ENCODE measurements at places on chromosomes 3 and 15.

- DNase-seq = no peak
Observed at GRCh38 chr3:131178710-131179375, 152.2 kb downstream of the NEK11 start.

- DNase-seq = no peak
Observed at GRCh38 chr3:189353988-189354889, 182.5 kb downstream of the TPRG1 start.

GRCh38 chr3:195260280-195260905 lies 10.6 kb downstream of the XXYLT1 start:
- no peak for DNase-seq

GRCh38 chr3:185280572-185281365 lies 26.9 kb upstream of the EHHADH start:
- DNase-seq = peak; percentile 68

- DNase-seq = no peak
Observed at GRCh38 chr3:25895031-25895430, 105.1 kb downstream of the OXSM start.

DNA sequence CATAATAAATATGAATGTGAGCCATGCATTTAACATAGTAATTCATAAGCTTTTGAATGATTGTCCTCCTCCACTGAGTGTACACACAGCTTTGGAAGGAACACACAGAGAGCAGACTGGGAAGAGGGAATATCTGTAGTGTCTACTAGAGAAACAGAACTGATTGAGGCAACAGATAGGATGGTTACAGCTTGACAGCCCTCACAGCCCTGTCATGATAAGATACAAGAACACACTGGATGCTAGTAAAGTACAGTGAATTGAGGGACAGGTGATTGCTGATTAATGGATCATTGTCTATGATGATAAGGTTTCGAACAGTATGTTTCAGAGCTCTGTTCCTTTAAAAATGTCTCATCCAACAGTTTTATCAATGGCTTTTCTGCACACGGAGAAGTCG lies 383.4 kb upstream of the GBE1 start:
- DNase-seq = no peak

DNA sequence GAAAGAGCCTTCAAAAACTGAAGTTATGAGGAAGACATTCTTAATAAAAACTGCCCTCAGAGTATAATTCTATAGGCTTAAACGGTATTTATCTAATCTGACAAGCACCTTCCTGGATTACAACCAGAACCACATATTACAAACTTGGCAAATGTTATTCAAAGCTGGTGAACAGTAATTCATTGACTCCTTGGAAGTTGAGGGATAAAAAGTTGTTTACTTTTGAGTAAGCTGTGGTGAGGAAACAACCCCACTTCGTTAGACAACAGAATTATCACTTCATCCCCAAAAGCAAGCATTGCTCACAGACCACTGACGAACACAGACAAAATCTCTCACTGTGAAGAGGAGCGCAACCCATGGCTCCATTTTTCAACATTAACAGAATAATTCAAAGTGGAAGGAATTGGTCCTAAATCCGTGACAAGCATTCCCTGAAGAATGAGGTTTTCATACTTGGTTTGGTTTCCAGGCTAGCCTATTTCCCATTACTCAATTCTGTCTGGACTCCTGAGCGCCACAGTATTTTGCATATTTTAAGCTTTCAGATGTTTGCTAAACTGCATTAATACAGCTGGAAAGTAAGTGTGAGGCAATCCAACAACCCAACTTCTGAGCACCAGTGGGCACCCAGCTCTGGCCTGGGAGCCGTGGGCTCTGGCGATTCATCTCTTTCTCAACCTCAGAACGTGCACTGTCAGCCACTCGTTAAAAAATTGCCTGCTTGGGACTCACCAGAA lies 32.7 kb downstream of the LRIG1 start:
- peak; percentile 89 for DNase-seq

DNA sequence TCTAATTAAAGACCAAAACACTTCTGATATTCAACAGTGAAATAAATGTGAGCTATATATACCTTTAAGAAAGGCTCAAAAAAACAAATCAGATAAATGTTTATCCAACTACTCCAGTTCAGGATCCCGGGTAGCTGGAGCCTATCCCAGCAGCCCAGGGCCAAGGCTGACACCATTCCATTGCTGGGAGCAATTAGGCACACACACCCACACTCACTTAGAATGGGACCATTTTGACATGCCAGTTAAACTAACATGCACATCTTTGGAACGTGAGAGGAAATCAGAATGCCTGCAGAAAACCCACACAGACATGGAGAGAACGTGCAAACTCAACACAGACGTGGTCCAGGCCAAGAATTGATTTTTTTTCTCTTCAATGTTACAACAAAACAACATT lies 30.0 kb upstream of the PLSCR4 start:
- DNase-seq = peak; percentile 92

- DNase-seq = no peak
Observed at GRCh38 chr15:69797051-69797595, 300.6 kb downstream of the TLE3 start.

GRCh38 chr3:122395582-122395981 lies 11.6 kb downstream of the FAM162A start:
- DNase-seq = no peak

- no peak for DNase-seq
Observed at GRCh38 chr3:72961752-72962151, 34.9 kb upstream of the PPP4R2 start.

DNA sequence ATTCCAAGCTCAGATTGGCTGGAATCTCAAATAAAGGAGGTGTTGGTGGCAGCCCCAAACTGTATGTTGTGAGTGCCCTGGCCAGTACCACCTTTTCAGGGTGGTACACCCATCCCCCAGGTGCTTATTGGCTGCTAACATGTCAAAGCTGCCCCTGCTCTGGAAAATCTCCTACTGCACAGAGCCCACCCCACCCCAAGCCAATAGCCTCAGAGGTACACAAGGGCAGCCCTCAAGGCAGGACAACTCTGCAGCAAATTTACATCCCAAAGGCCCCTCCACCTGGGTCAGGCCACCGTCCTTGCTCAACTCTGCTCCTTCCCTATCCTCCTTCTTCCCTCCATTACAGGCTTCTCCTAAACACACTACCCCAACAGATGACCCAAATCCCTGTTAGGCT lies 37.1 kb upstream of the LYZL4 start:
- no peak for DNase-seq

- no peak for DNase-seq
Observed at GRCh38 chr3:105353485-105354161, 13.1 kb upstream of the ALCAM start.
